ENCODE measurements at places on chromosomes 2 and 18.

DNA sequence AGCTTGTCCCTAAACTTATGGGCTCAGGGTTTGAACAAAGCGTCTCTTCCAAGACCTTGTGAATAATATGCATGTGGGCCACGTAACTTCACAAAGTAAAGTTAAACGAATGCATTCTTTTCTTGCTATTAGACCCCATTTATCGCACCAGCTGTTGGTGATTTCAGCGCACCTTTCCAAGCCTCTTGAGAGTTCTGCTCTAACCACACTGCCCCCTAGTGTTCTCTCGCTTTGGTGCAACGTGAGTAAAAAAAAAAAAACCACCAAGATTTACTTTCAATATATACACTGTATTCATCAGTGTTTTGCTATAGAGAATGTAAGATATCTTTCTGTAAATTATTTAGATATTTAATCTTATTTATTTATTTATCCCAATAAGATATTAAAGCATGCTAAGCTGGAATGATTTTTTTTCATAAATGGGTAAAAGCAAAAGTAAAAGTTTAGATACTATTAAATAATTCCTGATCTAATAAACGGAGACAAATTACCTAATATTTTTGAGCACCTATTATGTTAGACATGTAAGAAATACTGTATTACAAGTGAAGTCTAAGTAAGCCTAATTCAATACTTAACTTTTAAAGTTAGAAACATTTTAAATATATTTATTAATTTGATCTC is 459.5 kb downstream of the DLGAP1 start:
- DNase-seq: no peak

DNA sequence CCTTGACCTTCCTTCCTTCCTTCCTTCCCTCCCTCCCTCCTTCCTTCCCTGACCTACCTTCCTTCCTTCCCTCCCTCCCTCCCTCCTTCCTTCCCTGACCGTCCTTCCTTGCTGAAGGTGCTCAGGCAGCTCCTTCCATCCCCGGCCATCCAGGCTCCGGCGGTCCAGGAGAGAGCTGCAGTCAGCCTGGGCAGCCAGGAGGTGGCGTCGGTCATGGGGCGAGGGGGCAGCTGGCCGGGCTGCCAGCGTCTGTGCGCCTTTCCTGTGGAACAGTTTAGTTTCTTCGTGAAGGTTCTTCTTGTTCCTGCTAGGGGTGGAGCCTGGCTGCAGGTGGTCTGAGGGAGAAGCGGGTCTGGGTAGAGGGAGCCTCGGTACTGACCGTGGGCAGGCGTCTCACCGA is 15.7 kb downstream of the GPR35 start:
- peak; percentile 47 for DNase-seq

DNA sequence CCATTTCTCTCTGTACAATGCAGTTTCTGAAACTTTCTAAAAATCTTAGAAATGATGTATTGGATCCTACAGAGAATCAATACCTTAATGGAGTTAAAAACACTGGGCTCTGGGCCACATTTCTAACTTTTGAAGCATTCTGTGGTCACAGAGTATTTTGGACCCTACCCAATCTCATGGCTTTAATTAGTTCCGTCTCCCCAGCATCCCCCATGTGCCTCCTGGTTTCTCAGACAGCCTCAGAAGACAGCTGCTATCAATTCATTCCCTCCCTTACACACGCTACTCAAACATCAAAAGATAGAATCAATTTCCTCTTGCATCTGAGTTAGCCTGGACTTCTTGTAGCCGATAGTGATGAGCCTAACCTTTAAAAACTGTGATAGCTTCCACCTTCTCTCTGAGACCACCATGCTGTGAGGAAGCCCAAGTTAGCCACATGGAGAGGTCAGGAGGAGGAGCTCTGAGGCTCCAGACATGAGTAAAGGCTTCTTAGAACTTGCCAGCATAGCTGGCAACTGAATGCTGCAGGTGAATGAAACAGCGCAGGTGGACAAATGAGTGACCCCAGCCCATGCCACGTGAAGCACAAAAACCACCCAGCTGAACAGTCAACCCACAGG is 10.4 kb downstream of the ADCY3 start:
- DNase-seq: no peak

DNA sequence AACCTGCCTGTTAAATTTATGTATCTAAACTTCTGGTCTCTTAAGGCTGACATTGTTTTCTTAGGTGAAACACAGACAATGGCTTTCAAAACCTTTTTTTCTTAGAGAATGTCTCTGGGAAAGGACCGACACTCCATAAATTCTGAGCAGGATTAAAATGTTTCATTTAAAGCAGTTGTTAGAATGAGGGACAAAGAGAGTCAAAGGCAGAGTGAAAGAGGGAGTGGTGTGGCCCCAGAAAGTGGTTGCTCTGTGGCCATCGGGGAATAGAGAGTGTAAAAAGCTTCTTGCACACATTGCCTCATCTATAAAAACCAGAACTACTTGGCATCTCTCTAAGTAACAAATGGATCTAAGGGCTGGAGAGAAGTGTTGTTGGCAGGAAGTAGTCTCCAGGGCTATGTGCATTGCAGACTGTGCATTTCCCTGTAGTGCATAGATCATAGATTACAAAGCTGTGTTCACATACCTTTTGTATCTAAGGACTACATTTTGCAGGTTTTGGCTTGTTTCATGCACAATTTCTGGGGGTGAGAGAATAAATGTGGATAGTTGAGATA is 3.6 kb downstream of the RPRM start:
- DNase-seq: no peak

- no peak for DNase-seq
These were observed 867 bp downstream of the RBBP8 start for GRCh38 chr18:22933966-22934423.

DNA sequence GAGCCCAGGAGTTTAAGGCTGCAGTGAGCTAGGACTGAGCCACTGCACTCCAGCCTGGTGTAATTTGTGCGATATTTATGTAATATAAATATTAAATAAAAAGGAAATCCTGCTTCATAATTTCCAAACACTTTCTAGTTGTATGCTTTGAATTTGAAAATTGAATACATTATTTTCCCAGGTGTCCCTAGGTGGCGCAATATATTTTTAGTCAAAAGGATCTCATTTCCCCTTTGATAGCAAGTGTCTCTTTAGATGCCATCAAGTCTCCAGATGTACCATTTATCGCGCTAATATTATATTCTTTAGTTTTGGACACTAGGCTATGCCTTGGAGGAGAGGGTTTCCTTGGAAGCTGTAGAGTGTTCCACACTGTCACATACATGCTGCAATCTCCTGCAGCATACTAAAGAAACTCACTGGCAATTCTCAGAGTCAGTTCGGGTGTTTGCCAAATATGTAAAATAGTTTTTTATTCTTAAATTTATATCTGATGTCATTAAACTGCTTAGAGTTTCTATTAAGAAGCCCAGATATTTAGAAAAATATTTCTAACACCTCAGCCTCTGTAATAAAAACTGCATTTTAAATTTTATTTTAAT is 5.6 kb upstream of the WDR7 start:
- no peak for DNase-seq

DNA sequence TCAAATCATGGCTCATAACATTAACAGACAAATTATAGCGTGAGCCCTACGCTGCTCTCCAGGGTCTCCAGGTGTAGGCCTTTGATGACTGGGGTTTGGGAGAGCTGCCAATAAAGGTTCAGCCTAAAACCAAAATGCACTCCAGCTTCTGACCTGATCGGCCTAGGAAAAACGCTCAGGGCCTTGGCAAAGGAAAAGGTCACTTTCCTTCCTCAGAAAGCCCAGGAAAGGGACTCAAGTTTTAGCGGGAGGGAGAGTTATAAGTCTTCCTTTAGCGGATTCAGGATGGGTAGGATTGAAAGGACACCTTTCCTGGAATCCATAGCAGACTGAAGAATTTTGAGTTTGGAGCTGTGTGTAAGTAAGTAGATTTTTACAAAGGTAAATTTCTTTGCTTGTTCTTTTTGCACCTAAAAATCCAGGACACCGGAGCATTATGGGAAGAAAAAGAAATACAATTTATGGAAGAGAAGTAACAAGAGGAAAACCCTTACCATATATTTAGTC is 8.8 kb downstream of the EVX2 start:
- DNase-seq: no peak

GRCh38 chr2:181396256-181397123 is 60.7 kb upstream of the ITGA4 start:
- DNase-seq: no peak

GRCh38 chr2:108938077-108938710 is 50.8 kb downstream of the EDAR start:
- DNase-seq: no peak

- no peak for DNase-seq
These were observed 186.8 kb downstream of the RPRM start for GRCh38 chr2:153291718-153292117.

Measured in MG63 (cell line).